ENCODE measurements at places on chromosomes 1 and 21. TPM values are rescaled to one million over a fixed set of nuclear protein-coding genes. Genes with fewer than 3 reads are reported as not detected.

- H3K4me1 ChIP-seq = peaks cover 5% of the 10 kb centered on the region
- peak overlapping the region; percentile 12 for H3K4me3 ChIP-seq
- H3K27me3 ChIP-seq = peaks cover 39% of the 10 kb centered on the region
- no peak overlapping the region for H3K27ac ChIP-seq
Measured at GRCh38 chr21:41761211-41761933, 5.5 kb downstream of the RIPK4 start.

DNA sequence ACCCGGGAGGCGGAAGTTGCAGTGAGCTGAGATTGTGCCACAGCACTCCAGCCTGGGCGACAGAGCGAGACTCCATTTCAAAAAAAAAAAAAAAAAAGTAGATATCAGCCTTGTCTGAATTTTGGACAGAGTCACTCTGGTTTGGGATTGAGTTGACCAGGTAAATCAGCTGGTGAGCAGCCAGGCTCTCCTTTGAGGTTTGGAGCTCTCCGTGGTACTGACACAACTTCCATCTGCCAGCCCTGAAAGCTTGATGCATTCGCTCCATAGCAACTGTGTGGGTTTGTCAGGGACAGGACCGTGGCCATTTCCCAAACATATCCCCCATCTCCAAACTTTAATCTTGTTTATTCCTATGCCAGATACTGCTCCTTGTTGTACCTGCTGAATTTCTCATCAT, 155.2 kb downstream of the DMRTA2 start:
- H3K36me3 ChIP-seq = no peaks in the 10 kb centered on the region
- no peak for DNase-seq
- no peaks in the 10 kb centered on the region for H3K27me3 ChIP-seq
- no peak overlapping the region for H3K27ac ChIP-seq
- no peak overlapping the region for H3K4me3 ChIP-seq

GRCh38 chr1:162679298-162679697, 47.0 kb downstream of the DDR2 start:
- H3K27me3 ChIP-seq = no peaks in the 10 kb centered on the region
- no peak overlapping the region for H3K4me3 ChIP-seq
- no peaks in the 10 kb centered on the region for H3K36me3 ChIP-seq

DNA sequence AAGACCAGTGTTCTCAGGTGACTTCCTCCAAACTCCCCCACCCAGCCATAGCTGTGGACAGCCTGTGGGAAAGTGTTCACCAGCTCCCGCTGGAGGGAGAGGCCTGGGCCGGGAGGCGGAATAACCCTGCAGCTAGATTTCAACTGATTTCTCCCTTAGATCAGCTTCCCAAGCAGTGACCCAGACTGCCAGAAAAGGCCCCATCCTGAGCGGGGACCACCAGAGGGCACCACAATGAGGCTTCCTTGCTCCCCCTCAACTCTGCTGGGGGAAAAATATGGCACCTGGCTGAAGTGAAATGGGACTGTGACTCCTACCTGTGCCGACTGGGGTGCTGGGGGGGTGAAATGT, 50.8 kb downstream of the RHBG start:
- no peak for DNase-seq
- H3K36me3 ChIP-seq = no peaks in the 10 kb centered on the region
- no peak overlapping the region for H3K27ac ChIP-seq
- H3K27me3 ChIP-seq = peaks cover 90% of the 10 kb centered on the region
- peaks cover 12% of the 10 kb centered on the region for H3K4me1 ChIP-seq

Gene C1QB
- 97.2 TPM for total RNA-seq

Gene COL24A1
- total RNA-seq = 0.09 TPM

Gene SLC26A9
- total RNA-seq = 0.10 TPM

- H3K27ac ChIP-seq = no peak overlapping the region
- no peaks in the 10 kb centered on the region for H3K4me1 ChIP-seq
- no peak for DNase-seq
- peaks cover 1% of the 10 kb centered on the region for H3K27me3 ChIP-seq
Measured at GRCh38 chr1:181497870-181498269, 14.6 kb downstream of the CACNA1E start.

DNA sequence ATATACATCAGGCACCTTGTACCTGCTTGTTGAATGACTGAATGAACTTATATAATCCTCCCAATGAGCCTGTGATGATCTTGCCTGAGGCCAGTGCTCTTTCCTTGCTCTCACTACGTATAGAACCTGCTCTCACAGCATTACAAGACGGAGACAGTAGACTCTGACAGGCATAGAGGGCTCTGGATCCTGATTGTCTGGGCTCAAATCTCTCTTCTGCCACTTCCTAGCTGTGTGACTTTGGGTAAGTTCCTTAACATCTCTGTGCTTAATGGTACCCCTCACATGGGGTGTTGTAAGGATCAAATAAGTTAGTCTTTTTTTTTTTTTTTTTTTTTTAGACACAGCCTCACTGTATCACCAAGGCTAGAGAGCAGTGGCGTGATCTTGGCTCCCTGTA, 4.2 kb upstream of the MAN1C1 start:
- no peaks in the 10 kb centered on the region for H3K27me3 ChIP-seq
- no peak overlapping the region for H3K27ac ChIP-seq
- no peak for DNase-seq

GRCh38 chr1:66271904-66272254, 262.1 kb upstream of the SGIP1 start:
- H3K36me3 ChIP-seq = no peaks in the 10 kb centered on the region
- no peaks in the 10 kb centered on the region for H3K27me3 ChIP-seq
- peaks cover 56% of the 10 kb centered on the region for H3K4me1 ChIP-seq

DNA sequence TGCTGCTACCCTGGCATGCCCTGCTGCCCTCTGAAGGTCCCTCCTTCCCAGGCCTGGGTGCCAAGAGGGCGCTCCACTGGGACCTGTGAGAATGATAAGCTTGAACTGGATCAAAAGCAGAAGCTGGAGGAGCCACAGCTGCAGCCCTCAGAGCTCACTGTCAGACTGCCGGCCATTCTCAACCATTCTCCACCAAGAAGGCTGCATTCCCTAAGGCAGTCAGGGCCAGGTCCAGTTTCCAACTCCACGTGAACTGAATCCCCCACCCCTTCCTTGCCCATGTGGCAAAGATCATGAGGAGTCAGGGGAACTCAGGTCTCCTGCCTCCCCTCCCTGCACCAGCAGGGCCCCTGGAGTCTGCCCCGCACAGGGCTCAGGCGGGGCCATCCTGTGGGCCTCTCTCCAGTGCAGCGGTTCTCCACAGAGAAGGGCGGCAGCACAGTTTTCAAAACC, 19.5 kb downstream of the SLC1A7 start:
- H3K4me3 ChIP-seq = no peak overlapping the region
- H3K4me1 ChIP-seq = peaks cover 8% of the 10 kb centered on the region
- DNase-seq = no peak
- no peaks in the 10 kb centered on the region for H3K36me3 ChIP-seq
- peak overlapping the region; percentile 68 for H3K27ac ChIP-seq

Gene RAB25
- total RNA-seq = 1.2 TPM

- H3K27me3 ChIP-seq = no peaks in the 10 kb centered on the region
- H3K4me3 ChIP-seq = no peak overlapping the region
- no peaks in the 10 kb centered on the region for H3K4me1 ChIP-seq
- DNase-seq = no peak
- no peak overlapping the region for H3K27ac ChIP-seq
Measured at GRCh38 chr1:204896787-204897469, 26.3 kb downstream of the NFASC start.

Gene DIRAS3
- 0.59 TPM for total RNA-seq

GRCh38 chr1:32813941-32814739, 3.0 kb downstream of the YARS1 start:
- H3K27me3 ChIP-seq = no peaks in the 10 kb centered on the region
- peak; percentile 22 for DNase-seq
- peaks cover 42% of the 10 kb centered on the region for H3K4me1 ChIP-seq
- H3K4me3 ChIP-seq = no peak overlapping the region

DNA sequence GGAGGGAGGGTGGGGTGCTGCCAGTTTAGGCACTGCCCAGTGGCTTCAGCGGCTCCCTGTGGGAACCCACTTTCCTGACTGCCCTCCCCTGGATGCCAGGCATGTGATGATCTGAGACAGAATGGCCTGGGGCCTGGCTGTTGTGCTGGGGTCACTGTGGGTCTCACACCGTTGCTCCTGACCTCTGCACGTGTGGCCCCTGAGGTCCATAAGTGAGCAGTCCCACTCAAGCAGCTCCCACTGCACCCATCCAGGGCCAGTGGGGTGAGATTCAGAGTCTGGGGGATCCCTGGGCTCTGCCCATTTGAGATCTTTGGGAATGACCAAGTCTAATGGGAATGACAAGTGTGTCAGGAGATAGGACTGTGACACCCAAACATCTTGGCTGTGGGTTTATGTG, 18.0 kb downstream of the PODN start:
- H3K36me3 ChIP-seq = no peaks in the 10 kb centered on the region
- H3K4me3 ChIP-seq = no peak overlapping the region
- DNase-seq = no peak
- no peaks in the 10 kb centered on the region for H3K27me3 ChIP-seq
- H3K4me1 ChIP-seq = no peaks in the 10 kb centered on the region

GRCh38 chr1:104765085-104765484, 1015.4 kb downstream of the AMY1C start:
- H3K27me3 ChIP-seq = no peaks in the 10 kb centered on the region
- no peak overlapping the region for H3K4me3 ChIP-seq
- H3K4me1 ChIP-seq = no peaks in the 10 kb centered on the region
- DNase-seq = no peak

DNA sequence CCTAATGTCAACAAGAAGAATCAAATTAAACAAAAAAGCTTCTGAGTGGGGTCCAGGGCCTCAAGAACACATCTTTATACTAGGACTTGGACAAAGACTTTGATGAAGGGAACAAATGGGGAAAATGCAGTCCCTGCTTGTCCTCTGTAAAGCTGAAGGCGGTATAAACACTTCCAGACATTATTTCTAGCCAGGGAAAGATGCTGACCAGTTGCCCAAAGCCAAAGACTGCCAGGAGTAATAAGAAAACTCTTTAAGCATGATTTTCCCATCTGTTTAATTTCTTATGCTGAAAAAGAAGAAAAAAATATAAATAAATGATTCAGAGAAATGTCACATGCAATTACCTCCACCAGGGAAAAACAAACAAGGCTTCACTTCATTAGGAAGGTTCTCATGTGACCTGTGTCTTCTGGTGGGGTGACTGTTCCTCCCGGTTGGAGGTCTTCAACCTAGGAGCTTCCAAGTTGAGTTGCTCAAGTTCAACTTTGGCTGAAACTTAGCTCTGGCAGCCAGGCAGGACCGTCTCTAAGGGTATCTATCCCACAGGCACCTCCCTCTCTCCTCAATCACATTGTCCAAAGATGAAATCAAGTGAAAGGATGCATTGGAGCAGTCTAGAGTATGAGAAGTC, 65.2 kb upstream of the KCNE2 start:
- H3K36me3 ChIP-seq = no peaks in the 10 kb centered on the region
- peak; percentile 24 for DNase-seq
- H3K4me1 ChIP-seq = no peaks in the 10 kb centered on the region
- H3K27ac ChIP-seq = no peak overlapping the region
- H3K4me3 ChIP-seq = no peak overlapping the region

Gene TMEM222
- 17.4 TPM for total RNA-seq

DNA sequence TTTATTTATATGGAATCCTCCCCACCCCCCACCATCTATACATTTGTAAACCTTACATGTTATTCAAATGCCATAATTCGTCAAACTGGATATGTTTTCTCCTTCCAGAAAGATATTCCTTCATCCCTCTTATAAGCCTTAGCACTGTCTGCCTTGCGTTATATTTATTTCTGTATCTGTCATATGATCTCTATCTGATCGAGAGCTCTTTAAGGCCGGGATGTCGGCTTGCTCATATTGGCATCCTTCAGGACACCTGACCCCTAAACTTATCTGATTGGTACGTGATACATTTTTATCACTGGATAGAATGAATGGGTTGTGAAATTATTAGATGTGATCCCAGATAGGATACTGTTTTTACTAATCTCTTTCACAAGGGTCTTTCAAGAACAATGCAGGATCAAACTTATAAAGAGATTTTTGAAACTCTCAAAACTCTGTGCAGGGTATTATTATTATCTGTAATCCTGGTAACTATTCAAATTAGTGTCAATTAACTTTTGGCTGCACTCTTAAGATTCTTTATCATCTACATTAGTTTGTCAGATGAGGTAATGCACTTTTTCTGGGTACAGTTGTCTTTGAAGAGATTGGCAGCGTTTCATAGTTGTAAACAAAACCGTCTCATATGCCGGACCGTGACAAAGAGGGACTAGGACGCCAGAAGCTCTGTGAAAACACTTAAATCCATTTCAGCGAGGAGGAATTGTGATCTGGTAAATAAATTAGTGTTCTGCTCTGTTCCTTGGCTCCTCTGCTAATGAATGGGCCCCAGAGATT, 152.0 kb downstream of the KIF26B start:
- H3K4me1 ChIP-seq = peaks cover 9% of the 10 kb centered on the region
- H3K36me3 ChIP-seq = no peaks in the 10 kb centered on the region
- H3K27me3 ChIP-seq = no peaks in the 10 kb centered on the region
- peak overlapping the region; percentile 27 for H3K27ac ChIP-seq
- DNase-seq = no peak
- H3K4me3 ChIP-seq = no peak overlapping the region

Measured in gastrocnemius medialis (tissue), 4 donors.